ENCODE measurements at places on chromosomes 13 and 19.
A peak's percentile ranks its signal among the peaks of the same experiment; 100 is the strongest.

DNA sequence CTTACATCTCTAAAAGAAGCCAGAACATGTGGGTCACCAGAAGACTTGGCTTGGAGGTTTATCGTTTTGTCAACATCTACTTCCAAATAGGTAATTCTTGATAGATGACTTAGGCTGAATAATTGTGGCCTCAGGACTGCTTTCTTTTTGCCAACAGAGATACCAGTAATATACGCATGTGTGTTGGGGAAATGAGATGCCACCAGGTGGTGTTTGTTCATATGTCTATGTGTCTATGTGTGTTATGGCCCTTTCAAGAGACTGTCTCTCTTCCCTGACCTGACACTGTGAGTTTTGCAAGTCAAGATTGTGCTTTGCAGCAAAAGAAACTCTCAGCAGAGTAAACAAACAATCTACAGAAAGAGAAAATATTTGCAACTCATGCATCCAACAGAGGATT lies 31.6 kb upstream of the METTL21C start:
- no peak for DNase-seq

DNA sequence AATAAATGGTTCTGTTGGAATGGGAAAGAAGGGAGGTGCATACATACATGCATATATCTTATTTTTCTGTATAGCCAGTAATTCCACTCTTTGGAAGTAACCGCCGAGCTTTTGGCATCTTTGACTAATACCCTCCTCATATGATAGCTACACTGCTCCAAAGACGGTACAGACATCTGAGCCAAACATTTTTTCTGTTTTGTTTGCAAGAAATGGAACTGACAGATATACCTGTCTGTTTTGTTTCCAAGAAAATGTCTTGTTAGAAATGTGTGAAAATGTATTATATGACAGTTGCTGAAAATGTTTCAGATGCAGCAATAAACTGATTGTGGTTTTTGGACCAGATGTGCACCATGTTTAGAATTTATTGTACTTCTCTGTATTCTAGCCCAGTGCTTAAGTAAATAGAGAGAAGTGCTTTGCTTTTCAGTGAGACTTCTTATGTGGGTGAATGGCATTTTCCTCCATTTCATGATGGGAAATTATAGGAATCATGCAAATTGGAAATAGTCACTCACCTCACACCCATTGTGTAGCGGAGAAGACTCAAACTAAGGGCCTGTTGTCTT lies 396.9 kb downstream of the KCNRG start:
- no peak for DNase-seq

DNA sequence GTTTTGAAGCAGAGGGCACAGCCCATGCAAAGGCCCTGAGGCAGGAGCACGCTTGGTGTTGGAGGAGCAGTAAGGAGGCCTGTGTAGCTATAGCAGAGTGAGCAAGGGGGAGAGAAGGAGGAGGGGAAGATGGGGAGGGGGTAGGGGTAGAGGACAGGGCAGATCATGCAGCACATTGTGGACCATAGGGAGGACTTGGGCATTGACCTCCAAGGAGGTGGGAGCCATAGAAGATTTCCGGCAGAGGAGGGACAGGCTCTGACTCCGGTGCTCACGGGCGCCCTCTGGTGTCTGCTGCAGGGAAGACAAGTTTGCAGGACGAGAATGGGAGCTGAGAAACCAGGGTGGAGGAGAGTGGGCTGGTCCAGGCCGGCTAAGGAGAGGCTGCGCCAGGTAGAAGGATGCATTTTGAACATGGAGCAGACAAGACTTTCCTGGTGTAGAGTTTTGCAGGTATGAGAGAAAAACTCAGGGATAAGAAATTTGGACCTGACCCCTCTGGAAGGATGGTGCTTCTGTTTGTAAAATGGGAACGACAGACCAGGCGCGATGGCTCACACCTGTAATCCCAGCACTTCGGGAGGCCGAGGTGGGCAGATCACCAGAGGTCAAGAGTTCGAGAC lies 13.7 kb upstream of the CREB3L3 start:
- DNase-seq, result peak; percentile 79

GRCh38 chr19:28443361-28443760 lies 769.6 kb downstream of the UQCRFS1 start:
- DNase-seq, result no peak

GRCh38 chr19:39136225-39136940 lies 10.8 kb downstream of the PAK4 start:
- no peak for DNase-seq
